Lung microvascular endothelial cell (primary cell): ENCODE measurements at places on chromosomes 4 and X. TPM values are rescaled to one million over a fixed set of nuclear protein-coding genes. Genes with fewer than 3 reads are reported as not detected.

PABPC5 gene
- 0.44 and 1.6 TPM in 2 replicates for total RNA-seq

DNA sequence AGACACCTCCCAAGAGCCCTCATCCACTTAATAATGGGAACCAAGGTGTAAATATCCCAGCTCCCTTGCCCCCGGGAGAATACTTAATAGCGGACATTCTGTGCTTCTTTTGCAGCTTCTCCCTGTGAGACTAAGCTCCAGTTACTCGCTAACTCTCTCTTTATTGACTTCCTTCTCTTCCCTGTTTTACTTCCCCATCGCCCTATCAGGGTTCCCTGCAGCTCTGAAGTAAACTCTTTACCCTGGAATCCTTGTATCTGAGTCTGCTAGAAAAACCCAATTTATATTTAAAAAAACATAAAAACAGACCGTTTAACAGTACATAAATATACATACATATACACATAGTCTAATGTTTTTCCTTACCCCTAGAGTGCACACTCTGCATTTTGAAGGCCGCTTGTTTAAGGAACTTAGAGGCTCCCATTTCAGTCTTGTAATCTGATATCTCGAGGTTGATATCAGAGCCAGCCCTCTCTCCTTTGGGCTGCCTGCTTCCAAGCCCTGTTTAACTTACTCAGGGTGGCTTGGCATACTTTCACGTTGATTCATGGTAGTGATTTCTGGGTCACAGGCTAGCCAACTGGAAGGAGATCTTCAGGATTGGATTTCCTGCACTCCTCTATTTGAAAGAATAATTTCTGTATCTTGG is 177.4 kb upstream of the SCML1 start:
- DNase-seq, result peak; percentile 27

DNA sequence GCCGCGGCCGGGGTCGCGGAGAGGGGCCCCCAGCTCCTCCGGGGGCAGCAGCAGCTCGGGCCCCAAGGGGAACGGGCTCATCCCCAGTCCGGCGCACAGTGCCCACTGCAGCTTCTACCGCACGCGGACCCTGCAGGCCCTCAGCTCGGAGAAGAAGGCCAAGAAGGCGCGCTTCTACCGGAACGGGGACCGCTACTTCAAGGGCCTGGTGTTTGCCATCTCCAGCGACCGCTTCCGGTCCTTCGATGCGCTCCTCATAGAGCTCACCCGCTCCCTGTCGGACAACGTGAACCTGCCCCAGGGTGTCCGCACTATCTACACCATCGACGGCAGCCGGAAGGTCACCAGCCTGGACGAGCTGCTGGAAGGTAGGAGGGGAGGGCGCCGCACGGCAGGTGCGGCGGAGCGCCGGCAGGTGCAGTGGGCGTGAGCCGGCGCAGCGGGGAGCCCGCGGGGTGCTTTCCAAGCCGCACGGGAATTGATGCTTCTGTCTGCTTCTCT is 886 bp downstream of the DCLK2 start:
- peak; percentile 42 for DNase-seq

DNA sequence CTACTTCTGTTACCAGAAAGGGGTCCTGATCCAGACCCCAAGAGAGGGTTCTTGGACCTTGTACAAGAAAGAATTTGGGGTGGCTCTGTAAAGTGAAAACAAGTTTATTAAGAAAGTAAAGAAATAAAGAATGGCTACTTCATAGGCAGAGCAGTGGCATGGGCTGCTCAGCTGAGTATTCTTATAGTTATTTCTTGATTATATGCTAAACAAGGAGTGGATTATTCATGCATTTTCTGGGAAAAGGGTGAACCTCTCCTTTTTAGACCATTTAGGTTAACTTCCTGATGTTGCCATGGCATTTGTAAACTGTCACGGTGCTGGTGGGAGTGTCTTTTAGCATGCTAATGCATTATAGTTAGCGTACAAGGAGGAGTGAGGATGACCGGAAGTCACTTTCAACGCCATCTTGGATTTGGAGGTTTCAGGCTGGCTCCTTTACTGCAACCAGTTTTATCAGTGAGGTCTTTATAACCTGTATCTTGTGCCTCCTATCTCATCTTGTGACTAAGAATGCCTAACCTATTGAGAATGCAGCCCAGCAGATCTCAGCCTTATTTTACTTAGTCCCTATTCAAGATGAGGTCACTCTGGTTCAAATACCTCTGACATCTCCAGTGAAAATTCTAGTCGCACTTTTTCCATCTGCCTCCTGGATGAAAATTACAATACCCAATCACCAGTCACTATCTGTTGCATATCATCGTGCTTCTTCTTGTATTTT is 15.5 kb upstream of the TDO2 start:
- DNase-seq, result no peak

GRCh38 chr4:61200916-61201526 is 895 bp downstream of the ADGRL3 start:
- DNase-seq, result no peak

GRCh38 chr4:179719766-179720450 is 2277.7 kb upstream of the AGA start:
- no peak for DNase-seq

DNA sequence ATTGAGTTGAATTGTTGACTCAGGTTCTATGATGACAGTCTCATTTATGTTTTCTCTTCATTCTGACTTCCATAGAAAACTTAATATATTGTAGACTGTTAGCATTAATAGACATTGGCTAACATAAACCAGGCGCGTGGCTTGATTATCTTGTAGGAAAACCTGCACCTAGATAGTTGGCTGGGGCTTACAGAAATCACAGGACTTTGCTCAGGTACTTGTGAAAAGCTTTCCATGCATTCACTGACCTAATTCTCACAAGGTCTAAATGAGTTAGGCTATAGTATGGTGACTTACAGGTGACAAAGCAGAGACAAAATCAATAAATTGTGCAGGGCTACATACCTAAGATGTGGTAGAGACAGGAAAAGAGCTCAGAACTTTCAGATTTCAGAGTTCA is 212.8 kb downstream of the GPAT3 start:
- DNase-seq, result no peak

CT45A3 gene
- total RNA-seq, result not detected in 2 replicates

GRCh38 chr4:1084796-1085403 is 28.5 kb downstream of the RNF212 start:
- DNase-seq, result no peak

GRCh38 chr4:126740687-126741086 is 892.1 kb upstream of the INTU start:
- DNase-seq, result no peak

DNA sequence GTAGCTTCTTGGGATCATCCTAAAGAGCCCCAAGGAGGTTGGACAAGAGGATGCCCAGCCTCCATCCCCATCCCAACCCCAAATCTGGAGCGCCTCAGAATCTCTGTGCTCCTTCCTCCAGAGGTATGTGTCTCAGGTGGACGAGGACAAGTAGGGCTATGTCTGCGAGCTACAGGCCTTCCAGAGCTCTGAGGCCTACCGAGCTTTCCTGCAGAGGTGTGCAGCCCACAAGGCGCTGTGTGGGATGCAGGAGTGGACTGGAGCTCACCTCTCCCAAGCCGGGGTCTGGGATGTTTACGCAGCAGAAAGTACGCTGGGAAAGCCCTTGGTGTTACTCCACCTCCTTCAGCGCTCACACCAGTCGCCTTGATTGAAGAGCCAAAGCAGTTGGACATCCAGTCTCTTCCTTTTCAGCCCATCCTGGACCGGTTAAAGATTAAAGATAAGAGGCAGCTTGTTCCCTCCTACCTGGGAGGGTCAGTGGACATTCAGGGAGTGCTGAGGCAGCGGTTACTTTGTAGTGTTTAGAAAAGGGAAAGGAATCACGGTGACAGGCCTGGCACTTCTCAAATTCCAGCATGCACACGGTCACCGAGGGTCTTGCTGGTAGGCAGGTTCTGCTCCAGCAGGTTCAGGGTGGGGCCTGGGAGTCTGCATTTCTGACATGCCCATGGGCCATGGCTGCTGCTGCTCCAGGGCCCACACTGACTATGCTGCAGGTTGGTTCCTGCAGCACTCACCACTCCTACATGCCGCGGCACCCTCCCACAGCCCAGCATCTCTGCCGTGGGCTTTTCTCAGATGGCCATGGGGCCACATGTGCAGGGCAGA is 29.5 kb upstream of the JAKMIP1 start:
- no peak for DNase-seq

NAA11 gene
- not detected in 2 replicates for total RNA-seq

- peak; percentile 82 for DNase-seq
Measured at GRCh38 chr4:105471566-105472176, 2.2 kb downstream of the PPA2 start.

DNA sequence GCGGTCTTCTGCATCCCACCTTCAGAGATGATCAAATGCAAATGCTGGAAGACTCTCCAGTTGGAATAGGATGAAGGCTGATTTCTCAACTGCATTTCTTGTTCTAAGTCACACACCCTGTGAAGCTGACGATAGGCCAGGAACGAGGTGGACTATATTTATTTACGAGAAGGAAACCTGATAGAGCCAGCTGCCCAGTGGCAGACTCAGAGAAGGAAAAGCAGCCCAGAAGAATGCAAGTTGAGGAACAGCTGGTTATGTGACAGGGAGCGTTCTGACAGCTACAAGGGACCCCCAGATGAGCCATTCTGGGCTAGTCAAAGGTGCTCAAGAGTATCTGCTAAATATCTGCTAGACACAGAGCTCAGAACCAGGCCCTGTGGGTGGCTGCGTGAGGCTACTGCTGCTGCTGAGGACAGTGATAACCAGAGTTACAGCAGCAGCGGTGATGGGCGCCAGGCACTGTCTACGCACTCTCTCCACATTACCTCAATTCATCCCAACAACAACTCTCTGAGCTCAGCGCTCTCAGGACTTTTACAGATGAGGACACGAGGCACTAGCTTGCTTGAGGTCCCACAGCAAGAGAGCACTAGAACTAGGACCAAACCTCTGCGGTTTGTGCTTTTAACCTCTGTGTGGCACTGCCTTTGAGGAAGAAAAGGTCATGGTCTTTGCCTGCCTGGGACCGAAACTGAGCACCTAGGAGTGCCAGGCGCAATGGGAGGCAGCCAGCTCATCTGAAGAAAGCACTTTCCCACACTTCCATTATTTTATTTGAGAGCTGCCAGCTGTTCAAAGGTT is 69.0 kb downstream of the GATB start:
- no peak for DNase-seq

- DNase-seq, result peak; percentile 32
Measured at GRCh38 chr4:848803-849477, 23.0 kb upstream of the CPLX1 start.

DNA sequence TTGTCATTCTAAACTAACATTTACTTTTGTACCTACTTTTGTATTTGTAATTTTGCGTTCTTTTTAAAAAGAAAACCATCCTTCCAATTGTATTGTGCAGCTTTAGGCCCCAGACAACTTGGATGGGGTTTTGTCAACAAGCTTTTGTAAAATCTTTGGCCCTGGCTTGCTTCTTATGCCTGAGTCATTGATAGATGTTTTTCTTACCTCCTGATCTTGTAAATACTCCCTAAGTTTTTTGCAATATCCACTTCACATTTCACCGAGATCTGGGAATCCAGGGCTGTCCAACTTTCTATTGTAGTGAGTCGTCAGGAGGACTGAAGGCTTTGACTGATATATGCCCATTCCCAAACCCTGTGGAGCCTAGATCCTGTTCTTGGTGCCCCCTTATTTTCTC is 126.9 kb upstream of the GUCY1A1 start:
- DNase-seq, result no peak

- DNase-seq, result no peak
Measured at GRCh38 chr4:90542216-90542615, 415.0 kb downstream of the CCSER1 start.

STAG2 gene
- 63.6 and 66.7 TPM in 2 replicates for total RNA-seq

DNA sequence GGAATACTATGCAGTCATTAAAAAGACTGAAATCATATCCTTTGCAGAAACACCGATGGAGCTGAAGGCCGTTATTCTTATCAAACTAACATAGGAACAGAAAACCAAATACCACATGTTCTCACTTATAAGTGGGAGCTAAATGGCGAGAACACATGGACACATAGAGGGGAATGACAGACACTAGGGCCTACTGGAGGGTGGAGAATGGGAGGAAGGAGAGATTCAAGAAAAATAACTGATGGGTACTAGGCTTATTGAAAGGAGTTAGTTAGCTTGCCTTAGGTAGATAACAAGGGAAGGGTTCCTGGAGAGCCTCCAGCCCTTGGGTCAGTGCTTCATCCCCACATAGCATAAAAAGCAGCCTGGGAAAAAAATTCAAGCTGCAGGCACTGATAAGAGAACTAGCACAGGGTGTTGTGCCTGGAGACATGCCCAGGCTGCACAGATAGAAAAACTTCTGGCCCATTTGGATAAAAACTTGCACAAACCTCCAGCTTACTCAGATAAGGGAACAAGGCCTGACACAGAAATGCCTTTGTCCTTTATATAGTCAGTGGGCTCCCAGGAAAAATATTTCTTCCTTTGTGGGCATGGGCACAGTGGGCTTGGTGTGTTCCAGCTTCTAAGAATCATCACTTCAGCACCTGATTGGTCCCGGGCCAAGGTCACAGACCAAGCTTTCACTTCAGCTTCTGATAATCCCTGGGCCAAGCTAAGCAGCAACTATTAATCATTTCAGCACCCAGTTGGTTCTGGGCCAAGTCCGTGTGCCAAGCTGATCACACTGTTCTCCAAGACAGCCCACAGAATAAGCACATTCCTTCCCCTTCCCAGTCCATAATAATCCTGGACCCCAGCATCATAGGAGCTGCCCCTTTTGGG is 23.1 kb upstream of the PWWP3B start:
- DNase-seq, result no peak

DNA sequence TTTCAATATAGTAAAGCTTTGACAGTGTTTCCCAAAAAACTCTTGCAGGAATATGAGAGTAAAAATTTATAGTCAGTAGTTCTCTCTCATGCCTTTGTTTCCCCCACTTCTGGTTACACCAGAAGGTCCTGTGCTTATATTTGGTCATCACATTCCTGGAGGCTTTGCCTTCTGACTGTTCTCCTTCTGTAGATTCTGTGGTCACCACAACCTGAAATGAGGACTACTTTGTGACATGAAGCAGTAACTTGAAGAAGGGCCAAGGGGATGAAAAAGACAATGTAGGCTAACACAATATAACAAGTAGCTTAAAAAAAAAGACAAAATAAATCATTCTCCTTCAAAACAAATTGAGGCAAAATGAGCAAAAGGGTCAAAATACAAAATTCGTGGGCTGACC is 366.2 kb upstream of the NR3C2 start:
- DNase-seq, result no peak
